ENCODE measurements at places on chromosomes 7 and 10.

- peak; percentile 27 for DNase-seq
Observed at GRCh38 chr10:73625004-73625883, 16.0 kb downstream of the MYOZ1 start.

DNA sequence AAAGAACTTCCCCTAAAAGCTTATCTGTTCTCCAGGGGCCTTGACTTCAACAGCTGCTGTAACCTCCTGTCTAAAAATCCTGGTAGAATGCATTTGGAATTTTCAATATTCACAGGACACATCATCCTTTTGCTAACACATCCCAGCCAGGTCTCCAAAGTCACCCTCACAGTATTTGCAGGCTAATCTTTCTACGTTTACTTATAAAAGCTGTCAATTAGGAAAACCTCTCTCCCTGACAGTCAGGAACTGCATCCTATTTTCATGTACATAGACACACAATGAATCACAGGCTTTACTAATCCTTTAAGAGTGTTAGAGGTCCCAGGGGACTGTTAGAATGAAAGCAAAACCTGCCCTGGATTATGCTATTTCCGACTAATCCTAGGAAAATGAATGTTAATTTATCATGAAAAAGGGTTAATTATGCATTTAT, 102.2 kb downstream of the GFRA1 start:
- DNase-seq, result no peak

DNA sequence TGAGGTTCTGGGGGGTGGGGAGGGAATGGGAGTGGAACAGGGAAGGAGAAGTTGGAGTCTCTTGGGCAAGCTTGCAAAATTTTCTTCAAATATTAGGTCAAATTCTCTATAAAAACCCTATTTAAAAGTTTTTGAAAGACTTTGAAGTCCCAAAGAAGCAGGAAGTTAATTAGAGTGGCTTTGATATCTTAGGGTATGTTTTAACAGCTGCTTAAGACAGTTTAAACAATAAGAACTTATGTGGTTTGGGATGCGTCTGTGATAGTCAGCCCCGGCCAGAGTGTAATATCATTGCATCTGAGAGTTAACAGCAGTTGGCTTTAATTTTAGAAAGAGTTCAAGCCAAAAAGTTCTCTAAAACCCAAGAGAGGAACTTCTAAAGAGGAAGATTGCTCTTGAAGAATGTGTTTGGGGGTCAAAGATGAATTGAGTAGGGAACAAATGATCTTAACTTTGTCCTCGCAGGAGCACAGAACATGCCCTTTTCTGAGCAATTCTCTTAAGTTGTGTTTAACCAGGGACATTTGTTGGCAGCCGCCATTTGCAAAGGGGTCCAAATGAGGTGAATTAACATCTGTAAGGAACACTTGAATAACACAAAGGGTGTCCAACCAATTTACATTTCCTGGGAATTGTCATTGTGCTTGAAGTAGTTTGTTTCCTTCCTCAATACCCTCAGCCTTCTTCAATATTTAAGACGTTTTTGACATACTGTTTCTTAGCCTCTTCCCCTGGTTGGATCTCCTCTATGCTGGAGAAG, 182.4 kb downstream of the PTEN start:
- no peak for DNase-seq

DNA sequence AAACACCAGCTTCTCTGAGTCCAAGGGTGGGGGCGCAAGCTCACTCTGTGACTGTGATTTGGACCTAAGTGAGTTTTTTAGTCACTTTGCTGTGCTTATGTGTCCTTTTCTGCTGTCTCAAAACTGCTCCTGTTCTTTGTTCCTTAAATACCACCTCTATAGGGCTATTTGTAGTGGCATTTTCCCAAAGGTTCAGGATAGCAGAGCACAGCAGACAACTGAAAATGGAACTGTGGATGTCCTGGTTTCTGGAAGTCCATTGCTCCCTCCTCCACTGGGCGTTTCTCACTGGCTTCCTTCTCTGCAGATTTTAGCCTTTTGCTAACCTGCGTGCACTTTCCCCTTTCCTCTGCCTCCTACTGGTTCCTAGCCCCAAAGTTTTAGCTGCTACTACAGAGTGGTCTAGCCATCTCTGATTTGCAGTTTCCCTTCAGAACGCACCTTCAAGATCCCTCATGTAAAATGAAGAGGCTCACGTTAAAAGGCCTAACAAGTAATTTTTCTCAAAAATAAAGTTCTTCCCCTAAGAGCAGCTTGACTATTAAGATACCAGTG, 25.6 kb downstream of the BLVRA start:
- DNase-seq, result no peak

- no peak for DNase-seq
Observed at GRCh38 chr7:69418869-69419670, 179.2 kb upstream of the AUTS2 start.

- no peak for DNase-seq
Observed at GRCh38 chr10:92419740-92420545, 129.0 kb downstream of the MARCHF5 start.

DNA sequence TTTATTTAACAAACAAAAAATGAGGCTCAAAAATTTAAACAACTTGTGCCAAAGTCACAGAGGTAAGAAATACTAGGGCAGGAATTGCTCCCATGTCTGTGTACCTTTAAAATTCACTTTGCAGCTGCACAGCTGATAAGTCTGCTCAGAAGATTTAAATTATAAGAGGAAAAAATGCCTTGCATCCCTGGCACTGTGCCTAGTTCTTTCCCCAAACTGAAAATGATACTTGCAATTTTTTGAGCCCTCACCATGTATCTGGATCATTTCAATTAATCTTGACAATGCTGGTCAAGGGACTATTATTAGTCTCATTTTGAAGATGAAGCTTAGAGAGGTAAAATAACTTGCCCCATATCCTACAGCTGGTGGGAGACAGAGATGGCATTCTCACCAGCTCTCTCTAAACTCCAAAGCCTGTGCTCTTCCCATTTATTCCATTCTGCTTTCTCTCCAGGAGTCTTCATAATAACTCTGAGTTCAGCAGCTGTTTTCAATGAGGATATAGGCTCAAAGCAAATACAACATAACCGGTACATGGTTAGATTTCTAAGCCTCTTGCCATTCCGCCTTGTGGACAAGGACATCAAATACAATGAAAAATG, 350.5 kb upstream of the LRRTM3 start:
- no peak for DNase-seq

GRCh38 chr7:44973610-44974401, 5.0 kb downstream of the MYO1G start:
- peak; percentile 72 for DNase-seq

DNA sequence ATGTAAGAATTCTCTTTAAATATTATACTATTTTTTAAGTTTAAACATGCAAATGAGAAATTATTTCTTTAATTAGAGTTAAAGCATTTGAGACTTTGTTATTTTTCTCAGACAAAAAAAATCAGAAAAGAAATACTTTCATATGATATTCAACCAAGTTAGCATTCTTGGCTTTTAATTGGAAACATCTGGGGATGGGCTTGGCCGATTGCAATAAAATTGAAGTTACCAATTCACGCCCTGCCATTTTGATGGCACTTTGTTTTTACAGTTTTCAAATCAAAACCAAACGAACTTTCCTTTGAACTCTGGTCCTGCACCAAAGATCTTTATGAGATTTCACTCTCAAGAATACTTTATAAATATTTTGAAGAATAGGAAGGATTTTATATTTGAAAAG, 127.7 kb downstream of the ATE1 start:
- DNase-seq, result no peak

DNA sequence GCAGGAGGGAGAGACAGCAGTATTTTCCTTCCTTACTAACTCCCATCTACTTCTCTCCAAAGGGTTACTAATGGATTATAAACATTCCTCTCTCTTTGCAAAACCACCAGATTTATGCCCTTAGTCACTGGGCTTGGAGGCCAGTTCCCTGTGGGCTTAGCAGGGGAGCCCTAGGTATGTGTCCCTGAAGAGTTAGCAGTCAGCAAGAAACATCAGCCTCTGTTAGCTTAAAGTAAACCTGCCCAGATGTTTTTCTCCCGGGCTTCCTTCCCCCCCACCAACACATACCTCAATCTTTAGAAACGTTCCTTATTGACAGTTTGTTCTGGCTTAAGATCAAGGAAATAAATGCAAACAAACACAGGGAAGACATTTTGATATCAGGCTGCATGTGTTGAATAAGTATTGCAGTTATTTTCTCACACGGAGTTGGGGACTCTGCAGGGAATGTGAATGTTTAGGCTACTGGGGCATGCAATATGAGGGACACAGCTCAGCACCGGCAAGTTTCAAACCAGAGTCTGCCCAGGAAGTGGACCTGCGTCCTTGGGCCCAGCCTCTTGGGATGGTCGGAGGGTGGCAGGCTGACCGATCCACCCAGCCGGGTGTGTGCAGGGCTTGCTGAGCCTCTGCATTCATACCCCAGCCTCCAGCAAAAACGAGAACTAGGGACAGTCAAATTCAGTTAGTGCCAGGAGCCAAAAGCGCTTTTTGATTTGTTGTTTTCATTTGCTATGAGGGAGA, 252.0 kb upstream of the GRB10 start:
- no peak for DNase-seq

GRCh38 chr10:12350925-12351324, 1.6 kb downstream of the CAMK1D start:
- no peak for DNase-seq

DNA sequence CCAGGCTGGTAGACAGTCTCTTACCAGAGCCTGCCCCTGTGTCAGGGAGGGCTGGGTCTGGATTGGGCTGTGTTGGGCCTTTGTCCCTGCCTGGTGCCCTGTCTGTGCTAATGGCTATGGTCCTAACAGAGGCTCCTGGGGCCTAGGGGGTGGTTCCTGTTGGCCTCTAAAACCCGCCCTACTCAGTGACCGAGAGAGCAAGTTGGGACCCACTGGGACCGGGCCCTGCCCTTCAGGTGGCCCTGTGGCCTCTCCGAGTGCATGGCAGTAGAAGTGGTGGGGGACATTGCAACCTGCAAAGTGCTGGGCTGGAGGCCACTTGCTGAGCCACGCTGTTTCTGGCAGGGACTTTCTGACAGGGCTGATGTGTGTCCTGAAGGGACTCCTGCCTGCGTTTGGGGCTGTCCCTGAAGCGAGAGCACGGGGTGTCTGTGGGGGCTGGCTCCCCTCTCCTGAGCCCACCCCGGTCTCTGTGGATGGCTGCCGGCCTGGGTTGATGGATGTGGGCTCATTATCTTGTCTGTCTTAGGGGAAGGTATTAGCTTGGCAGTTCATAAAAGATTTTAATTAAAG, 56.2 kb downstream of the GLRX3 start:
- DNase-seq, result no peak

GRCh38 chr10:224571-224970, 89.3 kb downstream of the ZMYND11 start:
- peak; percentile 27 for DNase-seq

DNA sequence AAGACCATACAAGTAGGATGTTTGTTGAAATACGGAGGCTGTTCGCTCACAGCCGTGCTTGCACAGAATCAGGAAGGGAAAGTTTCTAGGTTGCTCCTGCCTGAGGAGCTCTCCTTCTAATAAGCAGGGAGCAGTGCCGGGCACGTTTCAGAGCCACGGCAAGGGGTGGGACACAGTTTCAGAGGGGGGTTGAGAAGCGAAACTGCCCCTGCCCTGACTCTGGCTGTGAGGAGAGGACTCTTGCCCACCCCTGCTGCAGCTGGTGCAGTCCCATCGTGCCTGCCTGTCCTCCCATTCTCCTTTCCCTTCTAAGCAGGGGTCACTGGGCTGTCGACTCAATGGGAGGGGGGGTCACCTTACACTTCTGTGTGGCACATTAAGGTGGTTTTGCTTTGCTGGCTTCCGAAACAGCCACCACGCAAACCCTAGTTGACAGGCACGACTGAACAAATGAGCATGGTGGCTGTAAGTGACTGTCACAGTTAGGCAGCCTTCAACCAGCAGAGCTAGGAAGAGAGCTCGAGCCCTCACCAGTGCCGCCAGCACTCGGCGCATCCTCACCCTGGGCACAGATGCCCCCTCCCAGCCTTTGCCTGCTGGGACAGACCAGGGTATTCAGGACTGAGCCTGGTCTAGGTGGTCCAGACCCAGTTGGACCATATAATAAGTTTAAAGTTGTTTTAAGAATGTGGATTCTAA, 37.5 kb downstream of the ZNF467 start:
- no peak for DNase-seq

- no peak for DNase-seq
Observed at GRCh38 chr10:29621161-29621560, 13.6 kb downstream of the SVIL start.

- DNase-seq, result no peak
Observed at GRCh38 chr7:112410092-112410491, 40.2 kb upstream of the IFRD1 start.

- no peak for DNase-seq
Observed at GRCh38 chr10:30833628-30833970, 198.1 kb downstream of the ZNF438 start.

GRCh38 chr10:42924484-42924883, 141.9 kb downstream of the BMS1 start:
- no peak for DNase-seq

DNA sequence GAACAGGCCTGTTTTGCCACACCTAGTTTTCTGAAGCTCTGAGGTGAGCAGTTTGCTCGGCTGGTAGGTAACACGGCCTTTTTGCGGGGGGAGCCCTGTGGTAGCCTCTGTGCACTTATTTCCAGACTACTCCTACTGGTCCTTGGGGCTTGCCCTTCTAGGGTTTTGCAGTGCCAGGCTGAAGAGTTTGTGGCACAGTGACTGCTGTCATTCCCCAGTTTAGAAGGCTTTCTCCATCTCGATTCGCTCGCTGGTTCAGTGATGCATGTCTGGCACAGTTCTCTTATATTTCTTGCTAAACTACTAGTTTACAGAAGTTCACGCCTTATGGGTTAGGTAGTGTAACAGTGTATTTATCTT, 711 bp downstream of the KIF20B start:
- peak; percentile 28 for DNase-seq

- no peak for DNase-seq
Observed at GRCh38 chr7:126501617-126502016, 751.1 kb downstream of the GRM8 start.

- no peak for DNase-seq
Observed at GRCh38 chr7:1673581-1674118, 3.6 kb downstream of the ELFN1 start.

- DNase-seq, result no peak
Observed at GRCh38 chr10:66519616-66520015, 406.2 kb upstream of the LRRTM3 start.

DNA sequence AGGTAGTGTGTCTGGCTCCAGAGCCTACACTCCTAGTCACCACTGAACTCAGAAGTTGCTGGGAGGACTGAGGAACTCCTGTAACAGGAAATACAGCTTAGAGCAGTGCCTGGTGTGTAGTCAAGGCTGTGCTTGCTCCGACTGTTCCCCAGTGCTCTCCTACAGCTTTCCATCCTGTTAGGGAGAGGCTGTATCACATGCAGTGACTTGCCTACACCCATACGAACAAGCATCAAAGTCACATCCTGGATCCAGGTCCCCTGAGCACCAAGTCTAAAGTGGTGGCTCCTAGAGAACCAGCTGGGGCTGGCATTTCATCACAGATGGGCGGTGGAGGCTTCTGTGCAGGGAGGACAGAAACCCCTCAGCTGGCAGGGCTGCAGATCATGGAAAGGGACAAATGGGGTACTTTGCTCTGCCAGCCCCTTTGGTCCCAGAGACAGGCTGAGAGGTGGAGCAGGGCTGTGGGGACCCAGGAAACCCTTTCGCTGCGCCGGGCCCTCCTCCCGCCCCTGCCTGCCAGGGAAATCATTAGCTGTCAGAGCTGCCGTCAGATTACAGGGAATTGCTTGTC, 7.7 kb downstream of the ASB10 start:
- DNase-seq, result no peak
